ENCODE measurements at places on chromosomes 2 and 18.
A peak's percentile ranks its signal among the peaks of the same experiment; 100 is the strongest.

DNA sequence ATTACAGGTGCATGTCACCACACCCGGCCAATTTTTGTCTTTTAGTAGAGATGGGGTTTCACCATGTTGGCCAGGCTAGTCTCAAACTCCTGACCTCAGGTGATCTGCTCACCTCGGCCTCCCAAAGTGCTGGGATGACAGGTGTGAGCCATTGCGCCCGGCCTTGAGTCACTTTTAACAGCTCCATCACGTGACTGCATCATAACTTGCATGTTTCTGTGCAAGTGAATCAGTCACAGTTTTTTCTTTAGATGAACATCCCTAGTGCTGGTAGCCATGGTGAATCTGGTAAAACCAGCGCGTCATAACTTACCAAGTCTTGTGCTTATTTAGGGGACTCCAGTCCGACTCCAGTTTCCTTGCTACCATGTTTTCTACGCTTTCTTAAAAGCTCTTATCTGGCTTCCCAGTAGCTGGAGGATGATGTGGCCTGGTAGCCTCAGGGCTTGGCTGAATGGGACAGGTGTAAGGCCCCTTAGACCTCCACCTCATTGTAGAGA lies 33.1 kb downstream of the PCARE start:
- DNase-seq, result no peak

GRCh38 chr2:112480530-112481049 lies 1.4 kb upstream of the TTL start:
- DNase-seq, result peak; percentile 32

- no peak for DNase-seq
These were observed 1040.4 kb upstream of the CDH2 start for GRCh38 chr18:29217124-29217915.

DNA sequence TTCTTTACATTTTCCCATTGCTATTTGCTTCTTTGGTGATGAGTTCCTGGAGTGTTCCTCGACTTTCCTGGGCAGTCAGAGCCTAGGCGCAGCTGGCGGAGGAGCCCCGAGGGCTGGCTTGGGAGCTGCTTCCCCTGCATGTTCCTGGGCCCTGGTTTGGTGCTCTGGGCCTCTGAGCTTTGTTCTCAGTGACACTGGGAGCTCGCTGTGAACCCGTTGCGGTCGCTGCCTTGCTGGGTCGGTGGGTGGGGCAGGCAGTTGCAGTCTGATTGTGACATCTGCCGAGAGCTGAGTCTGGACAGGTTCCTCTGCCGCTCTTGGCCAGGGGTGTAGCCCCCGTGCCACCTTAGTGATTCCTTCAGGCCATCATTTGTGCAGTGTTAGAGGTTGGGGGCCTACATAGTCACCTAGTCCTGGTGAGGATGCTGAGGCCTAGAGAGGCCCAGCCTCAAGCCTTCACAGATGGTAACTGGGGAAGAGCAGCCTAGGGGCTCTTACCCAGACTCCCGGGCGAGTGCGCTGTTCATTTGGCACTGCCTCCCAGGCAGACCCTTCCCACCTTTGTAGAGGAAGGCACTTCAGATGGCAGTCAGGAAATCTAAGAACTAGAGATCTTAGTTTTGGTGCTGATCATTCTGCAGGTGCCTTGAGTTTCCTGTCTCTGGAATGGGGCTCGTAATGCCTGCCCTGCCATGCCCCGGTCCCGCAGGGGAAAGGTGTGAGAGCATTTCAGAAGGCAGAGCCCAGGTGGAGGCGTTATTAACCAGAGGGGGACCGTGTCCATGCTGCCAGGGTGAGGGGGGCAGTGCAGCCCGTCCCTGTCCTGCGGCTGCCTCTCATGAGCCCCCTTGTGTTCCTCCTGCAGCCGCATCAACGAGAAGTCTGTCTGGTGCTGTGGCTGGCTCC lies 8.4 kb downstream of the ASB1 start:
- no peak for DNase-seq

GRCh38 chr2:222364285-222364895 lies 60.0 kb upstream of the SGPP2 start:
- DNase-seq, result no peak

GRCh38 chr2:189261431-189261841 lies 81.9 kb upstream of the COL5A2 start:
- DNase-seq, result no peak

DNA sequence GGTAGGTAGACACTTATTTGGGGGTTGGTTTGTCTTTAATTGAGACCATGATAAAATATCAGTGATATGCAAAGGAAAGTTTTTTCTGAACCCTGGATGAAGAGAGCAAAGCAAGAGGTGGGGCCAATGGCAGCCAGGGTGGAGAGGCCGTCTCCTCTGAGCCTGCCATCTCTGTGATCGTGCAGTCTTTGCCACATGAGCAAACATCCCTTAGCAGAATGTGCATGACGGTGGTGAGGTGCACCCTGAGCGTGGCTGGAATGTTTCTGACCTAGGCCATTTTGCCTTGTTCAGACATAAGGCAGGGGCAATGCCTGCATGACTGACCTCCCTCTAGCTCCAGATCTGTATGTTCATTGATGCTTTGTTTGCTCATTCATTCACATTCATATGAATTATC lies 6.0 kb downstream of the NCK2 start:
- no peak for DNase-seq

GRCh38 chr2:33448220-33448899 lies 28.1 kb upstream of the RASGRP3 start:
- no peak for DNase-seq

DNA sequence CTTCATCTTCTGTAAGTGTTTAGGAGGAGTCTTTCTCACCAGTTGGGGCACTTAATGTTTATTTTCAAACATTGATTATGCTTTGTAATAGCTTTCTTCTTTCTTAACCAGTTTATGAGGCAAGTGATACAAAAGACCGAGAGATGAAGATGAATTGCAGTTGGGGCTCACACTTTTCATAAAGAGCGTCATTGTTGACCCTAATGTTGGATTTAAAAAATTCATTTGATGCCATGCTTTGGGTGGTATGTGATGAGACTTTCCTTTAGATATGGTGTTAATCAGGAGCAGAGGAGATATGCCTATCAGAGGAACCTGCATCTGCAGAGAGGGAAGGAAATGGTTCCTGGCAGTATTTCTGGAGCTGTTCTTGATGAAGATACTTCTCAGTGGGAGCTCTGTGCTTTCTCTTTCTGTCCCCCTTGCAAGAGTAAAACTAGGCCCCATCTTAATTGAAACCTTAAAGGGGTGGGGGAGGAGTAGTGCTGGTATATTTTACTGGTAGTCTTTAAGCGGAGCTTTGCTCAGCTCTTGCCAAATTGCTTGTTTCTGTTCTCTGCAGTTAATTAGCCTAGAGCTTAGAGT lies 2.3 kb downstream of the EML4 start:
- DNase-seq, result no peak

DNA sequence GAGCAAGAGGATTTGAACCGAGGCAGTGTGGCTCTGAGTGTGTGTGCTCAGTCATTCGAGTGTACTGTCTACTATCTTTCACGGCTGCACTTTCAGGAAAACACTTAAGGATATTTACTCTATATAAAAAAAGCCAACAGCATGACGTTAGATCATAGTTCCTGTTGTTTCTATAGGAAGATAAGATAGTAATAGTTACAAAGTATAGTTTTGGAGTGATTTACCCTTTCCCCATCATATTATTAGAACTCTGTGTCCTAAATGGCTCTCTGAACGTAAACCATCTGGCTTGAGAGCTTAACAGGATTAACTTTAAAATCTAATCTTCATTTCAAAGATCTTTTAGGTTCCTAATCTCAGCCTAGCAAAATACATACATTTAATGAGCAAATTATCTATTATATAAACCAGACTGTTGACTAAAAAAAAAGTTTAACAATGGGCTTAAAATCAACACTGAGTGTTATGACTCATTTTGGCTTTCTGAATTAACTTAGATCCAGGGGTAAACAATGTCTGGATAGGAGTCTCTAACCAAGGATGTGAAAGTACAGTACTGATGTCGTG lies 150.3 kb upstream of the DNMT3A start:
- DNase-seq, result no peak

GRCh38 chr2:154226931-154227330 lies 355.2 kb downstream of the GALNT13 start:
- DNase-seq, result no peak
